Stimulated activated CD8-positive, alpha-beta memory T cell treated with anti-CD3 and anti-CD28 coated beads, Interleukin-2, amount 100 ng/mL, for 48 hours (primary cell): ENCODE measurements at places on chromosomes 2 and 18.
A peak's percentile ranks its signal among the peaks of the same experiment; 100 is the strongest.

GRCh38 chr18:75010689-75011088, 198.2 kb downstream of the PTGR3 start:
- no peak for DNase-seq

- DNase-seq = peak; percentile 13
These were observed 40.0 kb downstream of the ICA1L start for GRCh38 chr2:202831242-202832220.

DNA sequence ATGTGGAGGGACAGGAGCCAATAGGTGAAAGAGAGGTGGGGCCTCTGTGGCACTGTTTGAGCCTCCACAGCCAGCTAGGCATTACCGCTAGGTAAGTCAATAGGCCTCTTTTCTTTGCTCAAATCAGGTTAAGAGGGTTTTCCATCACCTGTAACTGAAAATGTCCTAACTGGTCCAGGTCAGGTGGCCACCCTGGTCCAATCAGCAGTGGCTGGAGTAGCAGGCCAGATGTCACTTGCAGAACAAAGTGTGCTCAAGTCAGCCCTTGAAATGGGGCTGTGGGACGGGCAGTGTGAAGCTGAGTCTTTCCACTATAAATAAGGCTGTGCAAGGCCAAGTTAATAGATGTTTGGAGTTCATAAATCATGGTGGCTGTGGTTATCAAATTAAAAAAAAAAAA, 20.9 kb downstream of the FBXO36 start:
- DNase-seq = no peak

DNA sequence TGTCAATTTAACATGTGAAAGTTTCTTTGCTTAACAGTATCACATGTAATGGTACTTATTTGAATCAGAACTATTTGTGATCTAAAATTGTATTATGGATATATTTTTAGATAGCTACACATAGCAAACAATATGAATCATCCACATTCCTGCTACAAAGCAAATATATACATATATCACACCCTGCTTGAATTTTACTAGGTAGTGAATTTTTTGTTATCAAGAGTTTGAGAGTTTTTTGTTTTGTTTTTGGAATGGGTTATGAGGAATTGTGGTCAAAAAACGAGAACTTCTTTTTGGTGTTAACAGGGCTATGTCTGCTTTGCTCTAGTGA, 635.7 kb downstream of the NRXN1 start:
- DNase-seq = no peak

DNA sequence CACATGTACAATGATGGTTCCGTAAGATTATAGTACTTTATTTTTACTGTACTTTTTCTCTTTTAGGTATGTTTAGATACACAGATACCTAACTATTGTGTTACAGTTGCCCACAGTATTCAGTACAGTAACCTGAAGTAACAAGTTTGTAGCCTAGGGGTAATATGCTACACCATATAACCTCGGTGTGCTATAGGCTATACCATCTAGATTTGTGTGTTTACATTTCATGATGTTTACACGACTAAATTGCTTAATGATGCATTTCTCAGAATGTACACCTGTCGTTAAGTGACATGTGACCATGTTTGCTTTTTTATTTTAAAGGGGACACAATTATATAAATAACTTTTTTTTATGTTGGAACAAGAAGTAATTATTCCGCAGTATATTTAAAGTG, 34.5 kb downstream of the PIK3C3 start:
- DNase-seq = no peak

DNA sequence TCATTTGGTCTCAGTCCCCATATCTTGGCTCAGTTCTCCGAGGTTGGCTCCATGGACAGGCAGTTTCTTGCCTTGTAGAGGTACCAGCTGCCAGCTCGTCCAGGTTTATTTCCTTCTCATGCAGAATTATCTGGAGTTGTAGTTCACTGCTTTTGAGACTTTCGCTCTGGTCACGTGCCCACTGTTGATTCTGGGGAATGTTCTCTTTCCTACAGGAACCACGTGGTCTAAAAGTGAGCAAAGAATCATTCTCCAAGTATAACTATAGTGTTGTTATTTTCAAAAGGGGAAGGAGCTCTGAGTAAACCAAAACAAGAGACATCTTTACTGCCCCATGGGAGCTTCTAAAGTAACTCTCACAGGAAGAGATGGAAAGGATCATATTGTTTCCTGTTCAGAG, 41.2 kb upstream of the RAB27B start:
- no peak for DNase-seq

DNA sequence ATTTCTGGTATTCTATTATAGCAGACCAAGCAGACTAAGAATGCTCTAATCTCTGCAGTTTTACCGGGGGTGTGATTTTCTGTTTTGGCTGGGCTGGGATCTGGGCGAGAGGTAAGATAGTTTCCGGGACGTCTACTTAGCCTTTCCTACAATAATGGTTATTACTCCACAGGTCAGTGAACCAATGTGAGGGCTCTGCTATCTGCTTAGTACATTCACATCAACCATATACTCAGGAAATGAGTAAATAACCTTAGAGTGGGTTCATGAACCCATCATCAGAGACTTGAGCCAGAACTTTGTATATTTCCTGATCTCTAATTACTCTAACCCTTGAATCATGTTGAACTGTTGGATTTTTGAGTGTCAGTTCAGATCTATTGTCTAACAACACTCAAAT, 90.1 kb upstream of the NOL4 start:
- no peak for DNase-seq

- DNase-seq = no peak
These were observed 39.8 kb downstream of the CTNNA2 start for GRCh38 chr2:79552653-79553052.

DNA sequence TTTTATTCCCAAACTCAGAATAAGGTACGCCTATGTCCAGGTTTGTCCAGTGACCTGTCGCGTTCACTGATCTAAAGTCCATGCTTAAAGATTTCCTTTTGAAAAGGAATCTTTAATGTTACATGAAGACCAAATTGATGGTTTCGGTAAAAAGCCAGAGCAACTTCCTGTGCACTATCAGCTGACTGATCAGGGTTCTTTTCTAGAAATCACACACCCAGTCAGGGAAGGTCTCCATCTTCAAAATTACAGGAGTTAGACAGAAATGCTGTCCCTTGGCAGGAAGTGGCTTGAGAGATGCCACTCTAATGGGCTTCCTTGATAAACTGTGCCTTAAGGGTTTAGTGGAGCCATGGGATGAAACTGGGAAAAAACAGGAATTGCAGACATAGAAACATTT, 14.7 kb upstream of the ARHGAP25 start:
- DNase-seq = no peak

DNA sequence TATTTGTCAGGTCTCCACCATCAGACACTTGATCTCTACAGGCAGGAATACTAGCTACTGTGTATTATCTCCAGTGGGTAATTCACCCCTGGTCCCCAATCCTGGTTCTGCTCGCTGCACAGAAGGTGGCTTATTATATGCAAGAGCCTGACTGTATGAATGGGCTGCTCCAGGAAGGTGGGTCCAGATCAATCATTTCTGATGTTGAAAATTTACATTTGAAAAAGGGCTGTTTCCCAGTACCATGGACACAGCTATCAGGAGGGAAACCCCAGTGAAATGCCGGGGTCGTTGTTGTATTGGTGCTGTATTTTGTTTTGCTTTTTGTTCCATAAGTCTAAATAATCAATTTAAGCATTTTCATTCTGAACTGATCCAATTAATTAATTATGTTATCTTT, 367.6 kb downstream of the RND3 start:
- no peak for DNase-seq

GRCh38 chr2:128269990-128270671, 48.5 kb downstream of the HS6ST1 start:
- DNase-seq = no peak

GRCh38 chr2:38935568-38936172, 46.0 kb downstream of the ARHGEF33 start:
- no peak for DNase-seq

DNA sequence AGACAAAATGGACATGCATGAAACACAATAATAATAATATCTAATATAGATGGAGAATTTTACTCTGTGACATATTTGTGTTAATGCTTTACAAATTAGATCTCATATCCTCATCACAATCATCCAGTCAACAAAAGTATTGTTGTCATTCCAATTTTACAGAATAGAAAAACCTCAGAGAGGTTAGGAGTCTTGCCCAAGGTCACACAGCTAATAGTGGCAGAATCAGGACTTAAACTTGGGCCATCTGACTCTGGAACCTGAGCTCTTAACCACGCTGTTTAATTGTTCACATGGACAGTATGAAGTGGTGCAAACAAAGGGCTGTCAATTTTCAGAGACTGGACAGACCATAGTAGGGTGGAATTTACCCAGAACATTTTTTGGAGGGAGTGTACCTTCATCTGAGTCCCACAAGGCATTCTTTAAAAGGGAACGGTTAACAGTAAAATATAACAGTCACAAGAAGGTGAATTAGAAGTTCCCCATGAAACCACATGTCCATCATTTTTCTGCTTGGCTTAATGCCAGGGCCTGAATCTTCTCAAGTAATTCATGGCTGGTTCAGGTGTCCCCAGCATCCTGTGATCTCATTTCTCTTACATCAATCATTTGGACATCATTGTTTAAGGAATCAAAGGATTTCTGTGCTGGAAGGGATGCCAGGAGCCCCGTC, 35.4 kb upstream of the CCDC93 start:
- no peak for DNase-seq

DNA sequence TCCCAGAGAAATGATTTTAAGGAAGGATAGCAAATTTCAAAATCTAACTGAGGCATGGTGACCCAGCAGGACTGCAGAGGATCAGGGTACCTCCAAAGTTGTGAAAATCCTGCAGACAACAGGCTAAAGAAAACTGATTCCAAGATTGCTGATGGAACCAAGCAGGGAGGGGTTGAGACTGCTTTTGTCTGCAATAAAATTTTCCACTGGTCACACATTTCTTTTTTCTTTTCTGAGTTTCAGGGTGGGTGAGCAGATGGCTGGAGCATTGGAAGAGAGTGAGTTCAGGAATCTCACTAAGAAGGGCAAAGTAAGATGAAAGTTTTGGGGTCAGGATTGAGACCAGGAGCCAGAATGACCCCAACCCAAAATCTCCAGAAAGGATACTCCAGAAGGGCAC, 321.0 kb downstream of the TNS1 start:
- no peak for DNase-seq

DNA sequence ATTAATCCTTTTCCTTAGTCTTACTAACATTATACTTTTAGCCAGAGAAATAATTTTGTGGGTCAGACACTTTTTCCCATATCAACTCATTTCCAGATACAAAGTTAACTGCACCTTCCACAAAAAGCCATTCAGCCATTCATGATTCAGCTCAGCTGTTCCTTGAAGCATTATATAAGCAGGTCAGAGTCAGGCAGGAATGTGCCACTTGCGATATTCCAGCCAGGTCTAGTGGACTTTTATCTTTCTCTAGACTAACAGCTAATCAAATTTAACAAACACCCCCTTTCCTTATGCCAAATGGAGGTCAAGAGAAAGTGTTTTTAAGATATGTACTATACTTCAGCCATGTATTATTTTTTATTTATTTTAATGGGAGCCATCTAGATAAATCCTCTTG, 75.6 kb upstream of the EPB41L3 start:
- no peak for DNase-seq

- no peak for DNase-seq
These were observed 101.3 kb upstream of the SOX11 start for GRCh38 chr2:5590886-5591285.

GRCh38 chr18:74498712-74499627, 2.8 kb downstream of the CNDP2 start:
- peak; percentile 65 for DNase-seq

DNA sequence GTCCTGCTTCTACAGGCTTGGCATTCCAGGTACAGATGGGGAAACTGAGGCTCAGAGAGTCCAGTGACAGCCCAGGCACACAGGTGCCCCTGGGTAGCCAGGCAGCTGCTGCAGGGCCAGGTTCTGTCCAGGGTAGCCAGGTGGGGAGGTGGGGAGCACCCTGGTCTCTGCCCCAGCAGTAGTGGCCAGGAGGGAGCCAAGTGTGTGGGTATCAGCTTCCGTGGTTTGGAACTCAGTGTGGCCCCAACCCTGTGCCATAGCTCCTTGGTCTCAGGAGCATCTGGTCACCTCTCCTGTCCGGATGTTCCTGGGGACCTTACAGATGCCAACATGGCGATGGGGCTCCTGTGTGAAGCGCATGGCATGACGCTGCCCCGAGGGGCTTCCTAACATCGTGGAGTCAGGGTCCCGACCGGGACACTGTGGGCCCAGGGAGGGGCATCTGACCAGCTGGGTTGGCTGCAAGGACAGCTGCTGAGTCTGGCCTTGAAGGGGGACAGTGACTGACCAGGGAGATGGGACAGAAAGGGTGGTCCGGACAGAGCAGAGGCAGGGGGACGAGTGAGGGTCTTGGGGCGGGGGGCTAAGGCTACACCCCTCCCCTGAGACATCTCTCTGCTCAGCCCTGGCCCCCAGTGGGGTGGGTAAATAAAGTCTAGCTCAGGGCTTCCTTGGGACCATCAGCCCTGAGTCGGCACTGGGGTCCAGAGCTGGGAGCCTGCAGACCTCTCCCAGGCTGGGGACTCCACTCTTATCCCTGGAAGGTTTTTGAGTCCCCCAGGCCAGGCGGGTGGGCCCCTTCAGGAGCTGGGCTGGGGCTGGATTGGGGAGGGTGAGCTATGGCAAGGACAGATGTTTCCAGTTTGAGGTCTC, 76.0 kb upstream of the SMAD7 start:
- no peak for DNase-seq

DNA sequence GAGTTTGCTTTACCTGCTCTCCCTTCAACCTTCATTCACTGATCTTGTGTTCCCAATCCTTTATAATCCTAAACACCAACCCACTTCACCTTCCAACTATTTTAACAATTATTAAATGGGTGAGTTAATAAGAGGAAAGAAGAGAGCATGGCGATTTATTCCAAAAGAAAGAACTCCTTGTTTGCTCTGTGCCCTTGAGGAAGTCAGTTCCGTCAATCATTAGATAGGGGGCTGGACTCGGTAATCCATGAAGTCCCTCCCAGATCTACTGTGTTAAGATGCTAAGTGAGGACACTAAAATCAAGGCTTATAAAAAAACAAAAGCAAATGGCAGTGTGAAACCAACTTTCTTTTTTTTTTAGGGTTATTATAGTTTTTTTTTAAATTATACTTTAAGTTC, 589.9 kb downstream of the XIRP2 start:
- DNase-seq = no peak
